ENCODE measurements at places on chromosomes 1 and 21.

GRCh38 chr1:107457989-107458388, 317.1 kb downstream of the NTNG1 start:
- no peak for DNase-seq

DNA sequence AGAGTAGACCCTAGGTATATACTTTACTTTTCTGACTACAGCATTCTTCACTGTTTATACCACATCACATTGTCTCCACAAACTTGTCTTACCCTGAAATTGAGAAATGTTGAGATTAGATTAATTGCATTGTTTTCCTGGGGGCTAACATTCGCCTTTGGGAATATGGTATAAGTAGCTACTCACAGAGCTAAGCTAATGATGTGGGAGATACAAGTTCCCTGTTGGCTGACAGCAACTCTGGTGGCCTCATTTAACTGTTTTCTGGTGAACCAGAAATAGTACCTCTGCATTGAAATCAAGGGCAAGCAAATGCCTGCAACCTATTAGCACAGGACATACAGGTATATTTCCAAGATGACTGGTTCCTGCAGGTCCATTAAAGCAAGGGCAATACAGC, 13.2 kb upstream of the VCAM1 start:
- no peak for DNase-seq

- DNase-seq = peak; percentile 54
Measured at GRCh38 chr1:239951511-239952140, 140.1 kb upstream of the FMN2 start.

DNA sequence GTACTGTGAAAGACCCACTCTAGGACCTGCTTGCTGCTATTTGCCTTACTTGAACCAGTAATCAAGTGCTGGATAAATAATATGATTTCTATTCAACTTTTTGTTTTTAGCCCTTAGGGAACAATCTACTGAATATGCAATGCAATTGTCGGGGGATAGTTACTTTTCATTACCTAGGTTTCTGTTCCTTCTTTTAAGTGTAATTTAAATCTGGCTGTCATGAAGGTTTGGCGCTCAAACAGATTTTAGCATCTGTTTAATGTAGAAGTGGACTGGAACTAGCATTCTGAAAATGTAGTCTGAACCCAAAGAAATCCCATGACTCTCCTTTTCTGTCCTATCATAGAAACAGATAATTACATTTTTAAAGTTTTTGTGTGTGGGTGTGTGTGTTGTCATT, 4.8 kb downstream of the MGST3 start:
- DNase-seq = no peak
